C1 segment of cervical spinal cord (tissue), 14 donors: ENCODE measurements at places on chromosomes 4 and X.

- no peak for DNase-seq
Observed at GRCh38 chr4:57877047-57877458, 766.9 kb upstream of the IGFBP7 start.

DNA sequence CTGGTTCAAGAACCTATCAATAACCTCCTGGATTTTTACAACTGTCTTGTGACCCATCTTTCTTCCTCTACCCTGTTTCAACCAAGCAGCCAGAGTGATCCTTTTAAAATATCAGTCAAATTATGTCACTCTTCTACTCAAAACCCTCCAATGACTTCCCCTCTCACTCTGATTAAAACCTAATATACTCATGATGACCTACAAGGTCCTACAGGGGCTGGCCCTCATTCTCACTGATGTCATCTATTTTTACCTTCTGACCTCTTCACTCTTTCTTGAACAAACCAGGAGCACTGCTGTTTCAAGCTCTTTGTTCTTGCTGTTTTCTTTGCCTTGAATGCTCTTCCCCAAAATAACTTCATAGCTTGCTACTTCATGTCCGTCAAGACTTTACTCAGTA lies 48.5 kb downstream of the ARHGEF38 start:
- no peak for DNase-seq

- no peak for DNase-seq
Observed at GRCh38 chr4:95180531-95181242, 368.1 kb downstream of the UNC5C start.

DNA sequence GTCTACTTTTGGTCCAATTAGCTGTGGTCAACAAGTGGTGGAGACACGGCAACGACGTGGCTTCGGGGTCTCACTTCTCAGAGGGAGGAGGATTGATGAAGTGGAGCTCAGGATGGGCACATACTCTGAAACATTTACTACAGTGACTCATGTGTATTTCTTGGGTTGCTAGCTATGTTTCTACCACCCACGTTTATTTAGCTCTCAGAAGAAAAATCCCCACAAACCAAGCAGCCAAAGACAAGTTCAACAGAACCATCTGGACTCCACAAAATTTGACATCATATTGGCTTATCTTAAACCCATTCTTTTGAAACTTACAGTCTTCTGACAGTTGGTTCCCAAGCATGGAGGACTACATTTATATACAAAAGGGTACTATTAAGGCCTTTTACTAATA lies 158.0 kb downstream of the CBLL2 start:
- DNase-seq, result no peak

DNA sequence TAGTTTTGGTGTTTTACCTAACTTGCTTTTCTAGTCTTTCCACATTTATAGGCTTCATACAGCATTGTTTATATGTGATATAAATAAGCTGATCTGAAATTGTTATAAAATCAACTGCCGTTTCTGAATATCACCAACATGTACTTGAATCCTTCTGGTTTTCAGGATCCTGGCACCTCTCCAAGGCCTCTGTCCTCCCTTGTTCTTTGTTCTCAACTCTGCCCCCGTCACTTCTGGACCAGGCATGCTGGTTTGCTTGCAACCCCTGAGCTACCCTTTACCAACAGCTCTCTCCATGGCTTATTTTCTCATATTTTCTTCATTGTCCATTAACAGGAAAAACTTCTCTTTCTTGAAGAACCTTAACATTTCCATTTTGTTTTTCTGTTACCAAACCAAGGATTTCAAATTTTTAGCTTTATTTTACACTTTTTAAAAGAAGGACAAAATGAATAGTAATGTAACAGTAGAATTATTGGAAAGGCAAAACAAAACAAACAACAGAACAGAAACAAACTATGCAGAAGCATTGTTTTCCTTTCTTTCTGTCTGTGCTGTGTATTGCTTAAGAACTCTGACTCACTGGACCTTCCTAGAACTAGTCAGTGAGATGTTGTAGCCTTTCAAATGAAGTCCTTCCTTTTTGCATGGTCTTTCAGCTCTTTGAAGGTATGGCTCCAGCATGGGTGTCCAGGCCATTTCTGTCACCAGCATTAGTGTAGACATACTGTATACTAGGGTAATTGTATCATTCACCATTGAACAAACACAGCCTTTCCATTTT lies 44.8 kb downstream of the BANK1 start:
- DNase-seq, result no peak

- DNase-seq, result no peak
Observed at GRCh38 chr4:103449296-103450023, 251.3 kb upstream of the CENPE start.

- DNase-seq, result no peak
Observed at GRCh38 chr4:127781300-127782024, 660 bp upstream of the HSPA4L start.

- DNase-seq, result no peak
Observed at GRCh38 chr4:41260116-41260733, 3.5 kb downstream of the UCHL1 start.

DNA sequence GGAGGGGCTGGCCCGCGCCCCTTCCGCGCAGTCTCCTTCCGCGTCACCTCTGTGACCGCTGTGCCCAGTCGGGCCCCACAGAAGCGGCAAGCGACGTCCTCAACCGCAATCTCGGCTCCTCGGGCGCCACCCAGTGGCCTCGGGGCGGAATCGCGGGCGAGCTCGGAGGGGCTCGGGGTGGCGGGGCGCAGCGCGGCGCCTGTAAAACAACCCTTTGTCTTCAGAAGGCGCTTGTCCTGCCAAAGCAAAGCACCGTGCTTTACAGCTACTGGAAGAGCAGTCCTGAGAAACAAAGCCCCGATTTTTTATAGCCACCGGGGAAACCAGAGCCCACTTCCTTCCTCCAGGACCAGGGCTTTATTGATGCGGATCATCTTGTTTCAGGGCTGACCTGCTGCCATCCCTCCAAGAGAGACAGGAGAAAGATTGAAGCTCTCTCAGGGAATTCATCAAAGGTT lies 37.3 kb upstream of the CDKN2AIP start:
- DNase-seq, result peak; percentile 27

DNA sequence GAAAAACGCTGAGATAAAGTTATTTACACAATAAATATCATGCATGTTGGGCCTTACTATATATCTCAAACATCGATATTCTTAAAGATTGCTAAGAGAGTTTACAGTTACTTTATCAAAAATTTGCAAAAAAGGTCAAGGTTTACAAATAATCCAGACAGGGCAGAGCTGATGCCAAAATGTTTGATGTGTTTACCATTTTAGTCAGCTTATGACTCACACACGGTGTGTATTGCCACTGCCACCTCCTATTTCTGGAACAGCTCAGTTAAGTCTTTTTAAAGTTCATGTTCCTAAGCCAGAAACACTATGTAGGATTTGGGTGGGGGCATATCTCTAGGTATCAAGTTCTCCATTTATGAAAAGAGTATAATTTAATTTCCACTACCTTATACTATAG lies 580.6 kb downstream of the INPP4B start:
- no peak for DNase-seq

DNA sequence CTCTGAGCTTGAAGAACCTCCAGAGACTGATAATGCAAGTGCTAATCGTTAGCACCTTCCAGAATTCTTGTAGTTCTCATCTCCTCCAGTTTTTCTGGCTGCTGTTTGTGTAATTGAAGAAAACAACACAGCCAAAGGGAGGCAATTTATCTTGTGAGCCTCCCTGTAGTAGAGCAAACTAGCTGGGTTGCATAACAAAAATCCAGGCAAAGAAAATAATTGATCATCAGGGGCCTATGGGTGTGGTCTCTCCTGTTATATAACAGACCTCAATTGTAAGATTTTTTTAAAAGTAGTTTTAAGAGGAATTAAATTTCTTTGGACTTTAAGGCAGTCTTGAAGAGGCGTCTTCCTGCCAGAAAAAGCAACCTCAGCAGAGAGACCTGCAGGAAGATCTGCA lies 817.0 kb downstream of the CENPC start:
- no peak for DNase-seq

- no peak for DNase-seq
Observed at GRCh38 chr4:15963576-15963975, 601 bp upstream of the FGFBP2 start.

DNA sequence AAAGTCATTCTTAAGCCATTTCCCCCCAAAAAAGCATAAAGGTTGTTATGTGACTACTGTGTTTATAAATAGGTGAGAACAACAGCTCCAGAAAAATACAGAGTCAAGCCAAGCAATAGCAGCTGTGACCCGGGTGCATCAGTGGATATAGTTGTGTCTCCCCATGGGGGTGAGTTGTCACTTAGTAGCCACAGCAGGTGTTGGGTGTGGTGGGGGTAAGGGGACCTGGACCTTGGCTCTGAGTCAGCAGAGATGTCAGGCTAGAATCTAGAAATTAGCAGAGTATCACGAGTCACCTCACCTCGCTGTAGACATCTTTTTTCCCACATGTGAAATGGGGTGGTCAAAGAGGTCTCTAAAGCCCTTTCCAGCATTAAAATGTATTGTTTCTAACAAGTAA lies 42.4 kb downstream of the MOSPD2 start:
- DNase-seq, result no peak

GRCh38 chr4:80141543-80141942 lies 55.8 kb upstream of the PRDM8 start:
- DNase-seq, result no peak

- DNase-seq, result no peak
Observed at GRCh38 chr4:83231620-83232076, 53.0 kb downstream of the COQ2 start.

GRCh38 chrX:20270562-20270890 lies 3.8 kb upstream of the RPS6KA3 start:
- no peak for DNase-seq

DNA sequence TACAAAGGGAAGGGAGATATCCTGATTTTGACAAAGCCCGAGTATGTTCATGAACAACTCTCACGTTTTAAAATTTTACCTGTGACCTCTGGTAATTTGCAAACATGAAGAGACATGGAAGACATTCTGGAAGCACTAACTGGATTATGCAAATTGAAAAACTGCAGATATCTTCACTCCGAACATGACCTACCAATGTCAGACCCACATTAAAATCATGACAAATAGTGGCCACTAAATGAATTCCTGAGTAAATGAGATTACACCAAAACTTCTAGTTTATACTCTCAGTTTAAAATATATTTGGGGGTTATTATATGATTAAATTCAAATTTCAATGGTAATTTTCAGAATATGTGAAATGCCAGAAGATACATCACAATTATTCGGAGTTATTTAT lies 19.9 kb upstream of the CBR4 start:
- no peak for DNase-seq

DNA sequence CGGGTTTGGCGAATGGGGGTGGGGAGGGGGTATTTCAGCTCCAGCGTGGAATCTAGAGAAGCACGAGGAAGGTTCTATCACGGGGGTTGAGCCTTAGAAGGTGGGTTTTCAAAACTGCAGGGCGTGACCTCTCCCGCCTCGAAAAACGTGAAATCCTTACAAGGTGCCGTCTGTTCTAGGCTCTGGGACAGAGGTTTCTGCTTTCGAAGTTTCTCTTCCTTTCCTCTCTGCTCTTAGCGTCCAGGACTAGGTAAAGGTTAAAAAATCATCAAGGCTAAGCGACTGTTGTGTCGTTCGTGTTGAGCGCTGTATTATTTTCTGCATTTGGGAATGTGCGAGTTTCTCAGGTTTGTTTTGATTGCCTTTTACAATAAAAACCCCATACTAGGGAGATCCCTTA lies 1.1 kb downstream of the FHL1 start:
- no peak for DNase-seq

DNA sequence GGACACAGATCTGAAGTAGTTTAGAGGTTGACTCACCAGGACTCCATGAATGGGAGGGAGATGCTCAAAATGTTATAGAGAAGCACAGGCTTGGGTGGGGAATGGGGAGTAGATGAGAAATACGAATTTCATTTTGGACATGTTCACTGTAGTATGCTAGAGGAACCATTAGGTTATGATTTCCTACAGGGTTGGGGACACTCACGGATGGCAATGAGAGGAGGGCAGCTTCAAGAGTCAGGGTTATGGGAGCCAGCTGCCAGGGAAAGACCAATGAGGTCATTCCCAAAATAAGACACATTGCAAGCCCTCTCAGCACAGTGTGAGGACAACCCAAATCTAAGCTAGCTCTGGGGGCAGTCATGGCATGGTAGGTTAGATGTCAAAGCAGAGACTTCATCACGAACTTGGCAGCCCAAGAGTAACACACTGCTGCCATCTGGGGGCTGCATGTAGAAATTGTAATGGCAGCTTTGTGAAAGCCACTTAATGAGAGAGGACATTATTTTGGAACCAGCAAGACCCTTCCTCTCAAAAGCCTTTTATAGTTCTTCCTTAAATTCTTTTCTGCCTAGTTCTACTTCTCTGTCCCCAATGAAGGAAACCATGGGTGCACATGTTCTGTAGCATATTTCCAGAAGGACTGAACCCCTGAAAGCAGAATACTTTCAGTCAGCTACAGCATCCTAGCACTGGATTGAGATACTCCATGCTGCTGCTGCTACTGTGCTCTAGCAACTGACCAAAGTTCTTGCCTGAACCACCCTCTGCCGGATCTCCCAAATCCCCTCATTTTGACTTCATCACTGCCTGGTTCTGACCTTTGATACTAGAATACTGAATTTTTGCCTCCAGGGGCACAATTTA lies 16.2 kb upstream of the ZCCHC12 start:
- no peak for DNase-seq

- no peak for DNase-seq
Observed at GRCh38 chr4:96974295-96974694, 1134.4 kb downstream of the PDHA2 start.

DNA sequence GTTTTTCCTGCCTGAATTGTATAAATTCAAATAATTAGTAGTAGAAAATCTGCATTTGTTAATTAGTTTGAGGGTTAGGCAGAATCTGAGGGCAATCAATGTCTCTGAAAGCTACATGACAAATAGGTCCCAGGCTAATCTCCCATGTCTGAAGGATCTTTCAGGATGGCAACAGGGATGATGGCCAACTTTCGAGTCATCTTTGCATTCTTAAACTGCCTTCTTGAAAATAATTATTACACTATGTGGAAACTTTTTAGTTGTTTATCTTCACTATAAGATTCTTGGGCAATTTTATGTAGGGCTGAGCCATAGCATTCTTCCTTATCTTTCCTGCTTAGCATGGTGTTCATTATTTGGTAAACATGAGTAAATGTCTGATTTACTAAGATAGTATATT lies 490.3 kb upstream of the EPHA5 start:
- no peak for DNase-seq

- DNase-seq, result no peak
Observed at GRCh38 chrX:15737190-15737958, 696 bp upstream of the CA5B start.

DNA sequence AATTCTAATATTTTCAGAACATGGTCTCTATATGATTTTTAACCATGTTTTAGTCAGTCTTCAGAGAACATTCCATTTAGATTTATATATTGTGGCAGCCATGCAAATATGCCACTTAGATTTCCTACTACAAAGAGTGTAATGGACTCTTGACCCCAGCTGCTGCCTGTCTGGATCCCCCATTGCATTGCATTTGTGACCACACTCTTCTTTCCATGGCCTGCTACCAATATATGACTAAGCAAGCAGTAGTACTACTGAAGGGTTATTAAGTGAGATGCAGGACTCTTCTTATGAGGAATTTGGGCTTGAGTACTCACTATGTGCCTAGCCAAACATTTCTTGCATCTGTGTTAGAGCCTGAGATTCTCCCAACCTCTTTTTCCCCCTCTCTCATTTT lies 306.8 kb downstream of the PDHA2 start:
- no peak for DNase-seq

- no peak for DNase-seq
Observed at GRCh38 chr4:77449171-77449570, 156.4 kb upstream of the CXCL13 start.
